ENCODE measurements at places on chromosomes 7 and 10. TPM values are rescaled to one million over a fixed set of nuclear protein-coding genes. Genes with fewer than 3 reads are reported as not detected.

DNA sequence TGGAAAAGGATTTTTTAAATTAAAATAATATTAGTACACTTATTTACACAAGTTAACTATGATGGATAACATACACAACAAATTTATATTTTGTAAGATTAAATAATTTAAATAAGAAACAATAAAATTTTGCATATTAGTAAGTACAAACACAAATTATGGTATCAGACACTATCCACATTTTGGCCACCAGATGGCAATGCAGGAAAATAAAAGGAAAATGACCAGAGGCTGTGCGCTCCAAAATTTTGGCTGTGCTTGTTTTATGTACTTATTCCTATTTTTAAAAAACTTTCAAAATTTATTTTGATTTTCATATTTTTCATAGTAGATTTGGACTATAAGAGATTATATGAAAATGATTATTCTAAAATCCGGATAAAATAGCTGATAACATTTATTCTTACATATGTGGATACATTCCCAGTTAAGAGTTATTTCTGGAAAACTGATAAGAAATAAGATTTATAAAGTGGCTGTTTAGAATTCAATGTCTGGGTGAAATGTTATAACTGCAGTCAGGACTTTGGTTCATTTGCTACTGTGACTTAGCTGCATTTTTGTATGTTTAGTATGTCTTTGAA, 274.7 kb upstream of the HGF start:
- H3K27ac ChIP-seq, result no peak overlapping the region
- no peaks in the 10 kb centered on the region for H3K27me3 ChIP-seq
- H3K36me3 ChIP-seq, result no peaks in the 10 kb centered on the region
- peak; percentile 19 for DNase-seq
- no peak overlapping the region for H3K4me3 ChIP-seq

The TRIM56 gene
- polyA plus RNA-seq, result 1.2 TPM

DNA sequence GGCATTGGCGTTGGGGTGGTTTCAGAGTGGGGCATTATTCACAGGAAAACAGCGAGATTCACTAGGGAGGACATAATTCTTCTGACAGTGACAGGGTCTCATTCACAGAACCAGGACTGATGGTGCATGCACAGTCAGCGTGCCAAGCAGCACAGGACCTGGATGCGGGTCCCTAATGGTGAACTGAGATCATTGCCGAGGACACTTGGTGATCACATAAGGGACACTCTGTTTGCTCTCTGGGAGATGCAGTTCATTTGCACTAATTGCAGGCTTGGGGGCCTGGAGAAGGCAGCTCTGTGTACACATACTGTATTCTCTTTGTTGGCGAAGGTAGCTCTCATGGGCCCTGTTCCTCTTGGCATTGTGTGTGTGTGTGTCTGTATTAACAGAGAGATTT, 716.1 kb downstream of the PHTF2 start:
- H3K27ac ChIP-seq, result no peak overlapping the region
- H3K4me3 ChIP-seq, result no peak overlapping the region

DNA sequence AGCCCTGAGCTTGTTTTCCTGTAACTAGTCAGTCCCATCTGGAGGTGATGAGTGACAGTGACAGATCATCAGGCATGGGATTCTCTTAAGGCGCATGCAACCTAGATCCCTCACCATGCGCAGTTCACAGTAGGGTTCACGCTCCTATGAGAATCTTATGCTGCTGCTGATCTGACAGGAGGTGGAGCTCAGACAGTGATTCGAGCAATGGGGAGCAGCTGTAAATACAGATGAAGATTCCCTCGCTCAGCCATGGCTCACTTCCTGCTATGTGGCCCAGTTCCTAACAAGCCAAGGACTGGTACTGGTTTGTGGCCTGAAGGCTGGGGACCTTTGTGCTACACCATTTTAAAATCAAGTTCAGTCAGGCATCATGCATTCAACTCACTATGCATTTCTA, 221.7 kb downstream of the KIAA1217 start:
- no peak for DNase-seq
- H3K4me3 ChIP-seq, result no peak overlapping the region
- no peaks in the 10 kb centered on the region for H3K4me1 ChIP-seq
- H3K27ac ChIP-seq, result no peak overlapping the region

- no peak for DNase-seq
- H3K36me3 ChIP-seq, result no peaks in the 10 kb centered on the region
- no peaks in the 10 kb centered on the region for H3K27me3 ChIP-seq
- H3K4me3 ChIP-seq, result no peak overlapping the region
- H3K27ac ChIP-seq, result no peak overlapping the region
- no peaks in the 10 kb centered on the region for H3K4me1 ChIP-seq
These were observed 3.2 kb downstream of the ABCC2 start for GRCh38 chr10:99785646-99786045.

DNA sequence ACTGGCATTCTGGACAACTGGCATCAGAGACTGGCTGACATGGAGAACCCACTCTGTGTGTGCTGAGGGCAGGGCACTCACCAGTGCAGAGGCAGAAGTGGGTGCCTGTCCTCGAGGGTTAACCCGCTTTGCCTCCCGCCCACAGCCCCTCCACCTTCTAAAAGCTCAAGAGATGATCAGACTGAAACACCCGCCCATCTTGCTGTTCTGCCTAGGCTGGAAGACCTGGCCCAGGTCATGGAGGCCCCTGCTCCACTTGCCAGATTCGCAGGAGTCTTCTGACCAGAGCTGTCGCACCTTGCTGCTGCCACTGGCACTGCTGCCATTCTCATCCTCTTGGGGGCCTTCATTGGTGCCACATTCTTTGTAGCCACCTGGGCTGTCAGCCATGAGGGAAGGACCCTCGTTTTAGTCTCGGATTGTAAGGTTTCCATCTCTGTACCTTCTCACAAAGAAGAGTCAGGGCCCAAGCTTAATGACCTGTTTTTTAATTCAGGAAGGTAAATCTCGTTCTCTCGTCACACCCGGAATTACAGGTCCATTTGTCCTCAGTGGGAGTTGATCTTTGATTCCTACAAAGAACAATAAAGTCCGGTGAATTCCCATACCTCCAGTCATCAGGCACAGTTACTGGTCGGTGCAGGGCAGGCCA, 1.9 kb downstream of the CYREN start:
- peaks cover 74% of the 10 kb centered on the region for H3K4me1 ChIP-seq
- peak overlapping the region; percentile 88 for H3K4me3 ChIP-seq
- no peaks in the 10 kb centered on the region for H3K27me3 ChIP-seq
- DNase-seq, result no peak

DNA sequence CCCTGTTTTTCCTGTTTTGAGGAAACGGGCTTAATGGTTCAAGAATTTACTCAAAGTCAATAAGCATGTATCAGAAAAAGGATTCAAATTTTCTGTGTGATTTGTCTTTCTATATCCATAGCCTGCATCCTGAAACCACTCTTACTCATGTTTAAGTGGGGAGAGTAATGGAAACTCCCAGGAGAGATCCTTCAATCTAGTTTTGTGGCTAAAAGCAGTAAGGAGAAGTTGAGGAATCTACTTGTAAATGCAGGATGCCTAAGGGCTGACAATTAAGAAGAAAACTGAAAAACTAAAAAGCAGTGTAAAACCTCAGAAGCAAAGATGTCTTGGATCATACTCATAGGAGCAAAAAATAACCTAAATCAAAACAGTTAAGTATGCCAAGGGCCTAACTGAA, 68.1 kb upstream of the GRID1 start:
- H3K36me3 ChIP-seq, result peaks cover 53% of the 10 kb centered on the region
- no peak for DNase-seq
- no peaks in the 10 kb centered on the region for H3K27me3 ChIP-seq
- H3K27ac ChIP-seq, result no peak overlapping the region
- H3K4me3 ChIP-seq, result no peak overlapping the region
- peaks cover 8% of the 10 kb centered on the region for H3K4me1 ChIP-seq

The ATP6V0A4 gene
- not detected for polyA plus RNA-seq

The TFEC gene
- 55.9 TPM for polyA plus RNA-seq

GRCh38 chr10:118115701-118116100, 69.0 kb upstream of the RAB11FIP2 start:
- H3K27me3 ChIP-seq, result no peaks in the 10 kb centered on the region
- H3K27ac ChIP-seq, result no peak overlapping the region
- no peaks in the 10 kb centered on the region for H3K36me3 ChIP-seq
- H3K4me1 ChIP-seq, result no peaks in the 10 kb centered on the region
- H3K4me3 ChIP-seq, result no peak overlapping the region

GRCh38 chr7:131494182-131494581, 62.2 kb downstream of the PODXL start:
- H3K4me3 ChIP-seq, result no peak overlapping the region
- no peak for DNase-seq
- no peaks in the 10 kb centered on the region for H3K27me3 ChIP-seq
- no peak overlapping the region for H3K27ac ChIP-seq
- peaks cover 73% of the 10 kb centered on the region for H3K36me3 ChIP-seq

The FEZF1 gene
- polyA plus RNA-seq, result not detected

The CRTAC1 gene
- polyA plus RNA-seq, result not detected

GRCh38 chr7:127909424-127910152, 121.6 kb downstream of the LRRC4 start:
- H3K4me3 ChIP-seq, result no peak overlapping the region
- no peak overlapping the region for H3K27ac ChIP-seq
- peaks cover 78% of the 10 kb centered on the region for H3K36me3 ChIP-seq
- H3K4me1 ChIP-seq, result no peaks in the 10 kb centered on the region

The MUC3A gene
- not detected for polyA plus RNA-seq

DNA sequence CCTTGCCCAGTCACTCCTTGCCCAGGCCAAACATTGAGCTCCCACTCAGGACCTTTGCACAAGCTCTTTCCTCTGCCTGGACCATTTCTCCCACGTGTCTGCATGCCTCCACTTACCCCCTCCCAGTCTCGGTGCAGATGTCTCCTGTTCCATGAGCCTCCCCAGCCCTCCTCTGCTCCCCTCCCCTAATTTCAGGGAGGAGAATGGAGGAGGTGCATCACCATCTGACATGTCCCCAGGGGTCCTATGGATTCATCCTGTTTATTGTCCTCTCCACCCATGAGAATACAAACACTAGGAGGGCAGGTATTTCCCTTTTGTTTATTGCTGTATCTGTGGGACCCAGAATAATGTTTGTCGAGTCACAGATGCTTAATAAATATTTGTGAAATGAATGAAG, 8.6 kb upstream of the GRID2IP start:
- H3K4me1 ChIP-seq, result no peaks in the 10 kb centered on the region
- no peaks in the 10 kb centered on the region for H3K36me3 ChIP-seq
- no peak overlapping the region for H3K4me3 ChIP-seq
- H3K27ac ChIP-seq, result no peak overlapping the region
- H3K27me3 ChIP-seq, result no peaks in the 10 kb centered on the region

The MEST gene
- 3.1 TPM for polyA plus RNA-seq

The CYP3A7 gene
- not detected for polyA plus RNA-seq

The OR2A1 gene
- not detected for polyA plus RNA-seq

The SGCE gene
- not detected for polyA plus RNA-seq

The LGI1 gene
- polyA plus RNA-seq, result not detected

- DNase-seq, result no peak
- no peaks in the 10 kb centered on the region for H3K27me3 ChIP-seq
- H3K4me3 ChIP-seq, result no peak overlapping the region
- H3K36me3 ChIP-seq, result no peaks in the 10 kb centered on the region
- H3K4me1 ChIP-seq, result no peaks in the 10 kb centered on the region
- no peak overlapping the region for H3K27ac ChIP-seq
These were observed 226.1 kb downstream of the CDC14C start for GRCh38 chr7:49150486-49150885.

DNA sequence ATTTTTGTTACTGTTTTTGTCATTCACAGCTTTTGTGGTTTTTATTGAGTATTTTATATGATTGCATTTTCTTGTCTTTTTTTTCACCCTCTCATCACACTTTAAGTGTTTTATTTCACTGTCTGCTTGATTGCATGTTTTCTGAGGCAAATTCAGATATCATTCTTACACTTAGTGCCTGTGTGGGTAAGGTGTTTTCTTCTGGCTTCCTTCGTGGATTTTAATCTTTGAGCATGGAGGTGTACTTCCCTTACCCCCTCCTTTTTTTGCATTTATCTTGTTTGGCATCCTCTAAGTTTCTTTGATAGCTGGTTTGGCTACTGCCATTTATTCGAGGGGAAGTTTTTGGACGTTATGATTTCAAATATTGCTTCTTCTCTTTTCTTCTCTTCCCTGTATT, 127.9 kb downstream of the MLLT10 start:
- no peak overlapping the region for H3K4me3 ChIP-seq
- H3K27ac ChIP-seq, result no peak overlapping the region
- no peaks in the 10 kb centered on the region for H3K27me3 ChIP-seq
- peaks cover 10% of the 10 kb centered on the region for H3K36me3 ChIP-seq
- DNase-seq, result no peak

GRCh38 chr10:96255549-96256333, 15.6 kb downstream of the BLNK start:
- H3K27me3 ChIP-seq, result no peaks in the 10 kb centered on the region
- H3K36me3 ChIP-seq, result no peaks in the 10 kb centered on the region
- peaks cover 30% of the 10 kb centered on the region for H3K4me1 ChIP-seq
- H3K27ac ChIP-seq, result no peak overlapping the region

- H3K27me3 ChIP-seq, result no peaks in the 10 kb centered on the region
- DNase-seq, result no peak
- peaks cover 97% of the 10 kb centered on the region for H3K4me1 ChIP-seq
- no peaks in the 10 kb centered on the region for H3K36me3 ChIP-seq
- H3K4me3 ChIP-seq, result no peak overlapping the region
These were observed 14.1 kb downstream of the ZMIZ1 start for GRCh38 chr10:79082631-79083596.

DNA sequence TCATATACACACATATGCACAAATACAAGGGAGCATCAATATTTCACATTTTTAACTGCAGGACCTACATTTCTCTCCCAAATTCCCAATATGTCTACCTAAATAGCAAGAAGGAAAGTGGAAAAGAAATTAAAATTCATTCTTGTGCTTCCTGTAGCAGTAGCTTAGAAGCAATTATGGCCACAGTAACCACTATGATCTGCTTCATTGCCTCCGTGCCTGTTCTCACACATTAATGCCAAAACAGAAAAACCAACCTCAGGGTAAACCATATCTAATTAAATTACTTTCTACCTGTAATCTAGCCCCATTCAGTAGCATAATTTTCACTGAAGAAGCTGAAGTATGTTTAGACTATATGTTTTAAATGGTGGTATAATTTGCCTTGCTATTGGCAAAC, 55.2 kb downstream of the HYCC1 start:
- no peaks in the 10 kb centered on the region for H3K4me1 ChIP-seq
- no peak overlapping the region for H3K27ac ChIP-seq
- H3K36me3 ChIP-seq, result peaks cover 69% of the 10 kb centered on the region
- no peak for DNase-seq
- H3K4me3 ChIP-seq, result no peak overlapping the region

The ARPC1A gene
- polyA plus RNA-seq, result 107 TPM

GRCh38 chr7:131111081-131111576, 216.5 kb upstream of the MKLN1 start:
- H3K4me3 ChIP-seq, result peak overlapping the region; percentile 46
- peaks cover 35% of the 10 kb centered on the region for H3K4me1 ChIP-seq
- H3K36me3 ChIP-seq, result no peaks in the 10 kb centered on the region
- H3K27ac ChIP-seq, result peak overlapping the region; percentile 58
- peak; percentile 57 for DNase-seq
- peaks cover 4% of the 10 kb centered on the region for H3K27me3 ChIP-seq

The RBP3 gene
- not detected for polyA plus RNA-seq

GRCh38 chr10:49104323-49104722, 11.0 kb downstream of the VSTM4 start:
- no peaks in the 10 kb centered on the region for H3K36me3 ChIP-seq
- no peaks in the 10 kb centered on the region for H3K4me1 ChIP-seq
- no peak overlapping the region for H3K27ac ChIP-seq
- no peak for DNase-seq
